ENCODE measurements at places on chromosomes 2 and 18.

DNA sequence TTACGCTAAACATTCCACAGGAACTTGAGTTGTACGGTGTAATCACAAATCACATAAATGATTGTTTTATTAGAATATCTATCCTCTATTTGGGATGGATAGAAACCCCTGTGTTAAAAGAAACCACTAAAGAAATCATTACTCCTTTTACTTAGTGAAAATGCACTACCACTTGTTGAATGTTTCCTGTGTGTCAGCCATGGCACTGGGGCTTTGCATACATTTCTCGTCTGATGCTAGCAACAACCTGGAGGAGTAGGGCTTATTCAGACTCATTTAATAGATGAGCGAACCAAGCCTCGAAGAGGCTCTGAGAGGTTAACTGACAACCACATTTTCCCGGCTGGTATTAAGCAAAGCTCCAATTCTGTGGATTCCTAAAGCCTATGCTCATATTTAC is 60.5 kb upstream of the PELI1 start:
- DNase-seq = no peak

DNA sequence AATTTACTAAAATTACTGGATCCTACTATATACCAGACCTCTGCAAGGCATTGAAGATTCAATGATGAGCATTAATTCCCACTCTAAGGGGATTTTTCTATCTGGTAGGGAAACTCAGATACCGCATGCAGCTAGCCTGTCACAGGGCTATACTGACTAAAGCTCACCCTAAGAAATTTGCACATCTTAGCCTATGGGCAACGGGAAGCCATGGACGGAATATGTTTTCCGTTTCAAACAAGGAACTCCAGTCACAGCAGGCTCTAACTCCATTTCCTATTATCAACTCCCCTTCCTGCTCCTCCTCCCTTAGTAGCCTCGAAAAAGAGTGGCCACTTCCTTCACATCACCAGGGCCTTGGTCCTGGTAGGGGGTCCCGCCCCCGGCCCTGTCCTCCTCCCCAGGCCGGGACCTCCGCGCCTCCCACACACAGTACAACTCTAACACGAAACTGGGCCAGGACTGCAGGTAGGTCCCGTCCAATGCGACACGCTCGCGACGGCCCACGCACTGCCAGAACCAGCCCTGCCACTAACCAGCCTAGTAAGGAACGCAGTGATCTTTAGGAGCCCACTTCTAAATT is 659 bp upstream of the COX5B start:
- no peak for DNase-seq

DNA sequence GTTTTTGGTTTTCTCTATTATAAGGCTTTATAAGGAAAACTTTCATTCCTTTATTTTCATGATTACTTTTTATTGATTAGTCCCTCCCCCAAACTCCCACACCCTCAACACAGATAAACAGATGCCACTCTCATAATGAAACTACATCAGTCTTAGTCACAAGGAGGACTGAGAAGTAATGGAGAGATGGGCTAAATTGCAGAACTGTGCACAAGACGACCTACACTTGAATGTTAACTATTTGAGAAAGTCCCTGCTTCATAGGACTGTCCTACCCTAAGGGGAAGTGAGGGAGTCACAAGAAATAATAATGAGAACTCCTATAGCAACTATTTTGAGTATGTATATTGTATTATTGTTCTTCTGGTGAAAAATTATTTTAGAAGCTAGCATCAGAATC is 360.8 kb downstream of the RBM43 start:
- DNase-seq = no peak

DNA sequence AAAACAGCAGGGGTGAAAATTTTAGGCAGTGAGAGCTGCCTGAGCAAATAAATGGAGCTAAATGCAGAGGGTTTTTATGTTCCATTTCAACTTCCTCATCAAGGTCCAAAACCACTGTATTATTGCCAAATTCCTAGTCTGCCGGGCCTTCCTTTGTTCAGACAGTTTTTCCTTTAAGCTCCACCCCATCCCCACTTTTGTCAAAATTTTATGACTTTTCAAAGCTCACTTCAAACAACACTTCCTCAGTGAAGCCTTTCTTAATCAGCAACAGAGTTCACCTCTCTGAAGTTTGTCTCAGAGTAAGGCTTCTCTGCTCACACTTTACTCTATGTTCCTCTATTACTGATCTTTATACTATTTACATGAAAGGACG is 81.3 kb downstream of the CERKL start:
- DNase-seq = no peak

- DNase-seq = no peak
These were observed 4.5 kb downstream of the PCBP1 start for GRCh38 chr2:70091816-70092215.

DNA sequence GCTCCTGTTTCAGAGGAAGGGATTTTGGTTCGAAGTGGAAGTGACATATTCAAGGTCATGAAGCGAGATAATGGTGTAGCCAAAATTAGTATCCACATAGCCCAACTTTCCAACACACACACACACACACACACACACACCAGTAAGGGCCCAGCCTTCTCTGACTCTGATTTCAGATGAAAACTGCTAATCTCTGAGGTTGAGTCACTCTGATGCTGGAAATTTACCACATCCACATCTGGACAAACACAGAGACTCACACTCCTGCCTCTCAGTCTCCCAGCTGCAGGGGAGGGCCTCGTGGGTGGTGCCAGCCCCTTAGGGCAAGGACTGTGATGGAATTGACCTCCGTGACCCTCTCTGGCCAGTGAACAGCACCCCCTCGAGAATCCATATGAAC is 29.0 kb upstream of the SLC35F6 start:
- peak; percentile 85 for DNase-seq

DNA sequence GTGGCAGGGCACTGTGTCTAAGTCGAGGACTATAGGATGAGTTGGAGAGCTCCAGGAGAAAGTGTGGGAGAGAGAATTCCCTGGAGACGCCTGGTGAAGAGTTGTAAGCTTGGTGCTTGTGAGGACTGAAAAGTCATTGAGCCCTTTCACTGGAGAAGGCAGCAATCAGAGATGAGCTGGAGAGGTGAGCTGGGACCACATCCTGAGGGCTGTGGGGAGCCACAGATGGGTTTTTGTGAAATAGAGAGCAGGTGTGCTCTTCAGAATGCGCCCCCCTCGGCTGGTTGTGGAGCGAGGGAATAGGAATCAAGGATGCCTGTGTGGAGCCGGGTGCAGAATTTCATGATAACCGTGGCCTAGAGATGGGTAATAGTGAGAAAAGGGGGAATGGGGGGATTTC is 224.3 kb downstream of the KLHL29 start:
- DNase-seq = no peak

GRCh38 chr2:1186421-1186820 is 226.8 kb upstream of the TPO start:
- no peak for DNase-seq

DNA sequence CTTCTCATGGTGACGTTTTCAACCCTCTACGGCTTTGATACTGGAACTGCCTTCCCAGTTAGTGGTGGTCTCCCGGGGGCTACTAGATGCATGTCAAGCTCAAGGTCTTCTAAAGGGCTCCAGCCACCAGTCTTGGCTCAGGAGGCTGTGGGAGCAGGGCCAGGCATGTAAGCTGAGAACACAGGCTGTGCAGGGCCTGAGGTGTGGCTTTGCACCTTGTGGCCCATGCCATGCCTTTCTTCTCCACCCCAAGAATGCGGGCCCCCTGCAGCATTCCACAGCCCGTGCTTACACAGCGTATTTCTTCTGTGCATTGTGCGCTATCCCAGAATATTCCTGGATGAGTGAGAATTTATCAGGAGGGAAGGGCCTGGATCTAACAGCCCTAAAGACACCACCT is 144.9 kb downstream of the SEPTIN10 start:
- no peak for DNase-seq

DNA sequence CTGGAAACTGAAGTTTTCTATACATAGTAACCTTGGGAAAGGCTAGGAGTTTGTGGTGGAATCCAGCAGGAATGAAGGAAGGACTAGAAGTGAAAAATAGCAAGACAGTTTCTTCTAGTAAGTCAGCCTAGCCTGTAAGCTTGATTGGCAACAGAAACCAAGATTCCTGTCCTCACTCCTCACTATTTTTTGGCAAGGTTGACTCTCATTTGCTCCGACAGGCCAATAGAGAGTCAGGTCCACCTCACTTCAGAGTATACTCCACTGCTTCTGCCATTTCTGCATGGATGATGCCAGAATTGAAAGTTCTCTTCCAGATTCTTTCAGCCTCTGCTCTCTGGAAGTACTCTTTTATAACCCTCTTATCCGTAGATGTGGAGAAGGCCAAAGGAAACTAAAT is 352.4 kb downstream of the ZNF516 start:
- DNase-seq = no peak

- peak; percentile 82 for DNase-seq
These were observed 192.7 kb upstream of the REV1 start for GRCh38 chr2:99682275-99683060.

GRCh38 chr2:147428120-147428747 is 416.6 kb upstream of the ACVR2A start:
- no peak for DNase-seq

DNA sequence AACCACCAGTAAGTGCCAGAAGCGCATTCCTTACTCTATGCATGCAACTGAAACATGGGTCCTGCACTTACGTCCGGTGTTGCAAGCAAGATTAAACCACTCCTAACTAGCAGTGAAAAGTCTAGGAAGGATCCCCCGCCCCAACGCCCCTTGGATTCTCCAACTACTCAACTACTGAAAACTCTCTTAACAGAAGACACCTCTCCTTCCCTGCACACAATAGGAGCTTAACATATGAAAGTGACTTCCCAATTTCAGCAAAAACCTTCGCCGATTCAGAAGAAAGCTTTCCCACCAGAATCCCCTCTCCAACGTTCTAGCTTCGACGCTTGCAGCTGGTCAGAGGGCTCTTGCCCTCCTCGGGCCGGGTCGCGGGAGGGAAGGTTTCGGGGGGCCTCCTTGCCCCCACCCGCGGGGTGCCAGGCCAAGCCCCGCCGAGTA is 578 bp downstream of the IWS1 start:
- peak; percentile 66 for DNase-seq

GRCh38 chr18:48153613-48154481 is 223.4 kb upstream of the SMAD2 start:
- peak; percentile 57 for DNase-seq

GRCh38 chr2:120596990-120597594 is 138.6 kb upstream of the GLI2 start:
- DNase-seq = peak; percentile 95

GRCh38 chr18:64233851-64234250 is 85.0 kb upstream of the LINC00305 start:
- no peak for DNase-seq

DNA sequence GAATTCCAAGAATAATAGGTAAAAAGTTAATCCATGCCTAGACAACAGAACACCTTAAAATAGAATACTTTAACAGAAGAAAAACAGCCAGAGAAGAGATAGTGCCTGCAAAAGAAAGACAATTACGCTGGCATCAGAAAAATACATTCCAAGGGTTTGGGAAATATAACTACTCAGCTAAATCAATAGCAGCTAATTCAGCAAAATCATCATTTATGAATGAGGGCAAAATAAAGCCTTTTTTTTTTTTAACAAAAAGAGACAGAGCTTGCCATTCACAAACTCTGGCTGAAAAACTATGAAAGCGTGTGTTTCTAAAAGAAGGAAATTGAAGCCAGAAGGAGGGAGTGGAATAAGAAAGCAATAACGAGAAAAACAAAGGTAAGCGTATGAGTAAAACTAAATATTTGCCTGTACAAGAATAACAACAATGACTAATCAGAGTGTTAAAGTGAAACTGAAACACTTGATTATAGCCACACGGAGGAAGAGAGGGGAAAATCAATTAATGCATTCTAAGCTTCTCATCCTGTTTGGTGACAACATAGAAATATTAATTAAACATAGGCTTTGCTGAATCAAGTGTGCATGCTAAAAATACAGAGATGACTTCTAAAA is 90.2 kb downstream of the EHD3 start:
- no peak for DNase-seq

DNA sequence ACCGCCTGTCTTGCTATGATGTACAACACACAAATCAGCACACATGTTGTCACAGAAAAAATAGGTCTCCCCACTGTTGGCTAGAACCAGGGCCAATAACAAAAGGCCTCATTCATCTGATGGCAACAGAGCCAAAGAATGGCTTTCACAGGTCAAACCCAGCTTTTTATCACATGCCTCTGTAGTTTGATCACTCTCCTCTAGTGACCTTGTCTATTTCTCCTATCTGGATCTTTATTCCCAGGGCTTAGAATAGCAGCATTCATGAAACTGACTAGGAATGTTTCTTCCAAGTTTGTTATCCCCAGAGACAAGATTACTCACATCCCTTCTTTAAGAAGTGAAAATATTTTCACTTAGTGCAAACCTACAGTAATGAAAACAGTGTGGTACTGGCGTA is 285.8 kb upstream of the GYPC start:
- DNase-seq = no peak

Measured in AG10803 (cell line).